ENCODE measurements at places on chromosomes 3 and 15.
A peak's percentile ranks its signal among the peaks of the same experiment; 100 is the strongest.

- no peak for DNase-seq
These were observed 174.8 kb downstream of the CHDH start for GRCh38 chr3:53671192-53671960.

- DNase-seq: peak; percentile 98
These were observed at the start of gene MNS1 for GRCh38 chr15:56464893-56465520. Gene MNS1, minus strand, starts transcription at chr15:56465137. Its CDS starts 165 bp downstream, at chr15:56464972.

DNA sequence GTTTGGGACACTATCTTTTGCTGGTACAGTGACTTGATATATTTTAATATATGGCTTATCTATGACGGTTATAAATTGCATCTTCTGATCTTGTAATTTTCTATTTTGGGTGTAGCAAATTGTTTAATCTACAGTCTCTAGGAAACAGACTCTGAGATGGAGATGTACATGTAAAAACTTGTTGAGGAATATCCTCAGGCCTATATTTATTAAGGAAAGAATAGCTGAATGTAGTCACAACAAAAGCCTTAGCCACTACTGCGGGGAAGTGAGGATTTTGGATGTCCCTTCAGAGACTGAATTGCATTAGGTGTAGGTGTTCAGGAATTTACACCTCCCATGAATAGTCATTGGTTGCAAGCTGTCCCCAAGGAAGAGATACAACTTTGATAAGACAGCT, 13.8 kb upstream of the OR5K3 start:
- no peak for DNase-seq

DNA sequence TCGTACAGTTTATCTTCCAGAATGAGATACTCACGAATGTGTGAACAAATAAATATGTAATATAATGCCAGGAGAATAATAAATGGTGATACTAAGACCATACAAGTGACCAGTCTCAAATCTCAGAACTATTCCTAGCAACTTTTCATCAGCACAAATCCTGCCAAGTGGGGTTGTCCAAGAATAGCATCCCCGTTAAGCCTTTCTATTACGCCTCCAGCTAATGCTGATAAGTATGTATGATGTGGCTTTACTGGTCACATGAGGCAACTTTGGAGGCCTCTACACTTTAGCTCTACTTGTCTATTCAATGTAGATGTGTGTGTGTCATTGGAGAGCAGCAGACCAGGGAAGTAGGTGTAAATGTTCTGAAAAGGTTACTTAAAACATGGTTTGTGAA, 129.5 kb downstream of the KCNMB2 start:
- no peak for DNase-seq

GRCh38 chr15:95353512-95353911, 977.0 kb upstream of the NR2F2 start:
- DNase-seq: no peak

GRCh38 chr3:107198581-107199181, 178.6 kb upstream of the CCDC54 start:
- DNase-seq: no peak

DNA sequence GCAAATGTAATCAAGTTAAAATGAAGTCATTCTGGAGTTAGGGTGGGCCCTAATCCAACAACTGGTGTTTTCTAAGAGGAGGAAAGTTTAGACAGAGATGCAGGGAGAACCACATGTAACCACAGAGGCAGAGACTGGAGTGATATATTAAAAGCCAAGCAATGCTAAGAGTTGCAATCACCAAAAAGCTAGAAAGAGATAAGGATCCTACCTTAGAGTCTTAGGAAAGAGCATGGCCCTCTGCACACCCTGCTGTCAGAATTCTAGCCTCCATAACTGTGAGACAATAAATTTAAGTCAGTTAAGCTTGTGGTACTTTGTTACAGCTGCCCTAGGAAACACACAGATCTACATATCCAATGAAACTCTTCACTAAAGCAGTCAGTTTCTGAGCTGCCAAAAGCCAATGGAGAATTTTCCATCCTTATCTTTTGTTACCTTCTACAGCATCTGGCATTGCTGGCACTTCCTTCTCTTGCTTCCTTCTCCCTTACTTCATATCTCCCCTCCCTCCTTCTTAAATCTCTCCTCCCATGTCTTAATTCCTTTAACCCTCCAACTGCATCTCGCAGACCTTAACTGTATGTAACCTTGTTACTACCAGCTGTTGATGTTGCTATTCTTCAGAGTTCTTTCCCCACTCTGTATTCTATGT, 11.2 kb downstream of the DCBLD2 start:
- no peak for DNase-seq

- DNase-seq: no peak
These were observed 16.5 kb upstream of the TIMP4 start for GRCh38 chr3:12175137-12175593.

DNA sequence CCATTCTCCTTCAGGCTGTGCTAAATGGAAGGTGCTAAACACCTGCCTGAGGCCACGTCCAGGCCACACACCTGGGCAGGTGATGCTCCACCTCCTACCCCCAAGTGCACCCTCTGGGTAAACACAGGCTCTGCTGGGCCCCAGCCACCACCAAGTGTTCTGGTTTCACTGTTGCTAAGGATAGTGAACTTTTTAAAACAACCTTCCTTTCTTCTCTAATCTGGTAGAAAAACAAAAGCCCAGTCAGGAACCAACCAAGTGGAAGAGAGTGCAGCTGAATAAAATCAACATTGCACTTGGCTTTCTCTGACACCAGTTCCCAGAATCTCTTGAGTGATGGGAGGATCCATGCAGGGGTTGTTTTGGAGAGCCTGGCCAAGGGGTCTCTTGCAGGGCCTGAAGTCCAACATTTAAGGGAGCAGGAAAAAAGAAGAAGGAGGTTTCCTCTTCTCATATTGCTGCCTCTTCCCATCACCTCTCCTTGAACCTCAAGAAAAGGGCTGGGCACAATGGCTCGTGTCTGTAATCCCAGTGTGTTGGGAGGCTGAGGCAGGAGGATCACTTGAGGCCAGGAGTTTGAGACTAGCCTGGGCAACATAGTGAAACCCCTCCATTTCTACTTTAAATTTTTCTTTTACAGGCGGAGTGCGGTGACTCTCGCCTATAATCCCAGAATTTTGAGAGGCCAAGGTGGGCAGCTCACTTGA, 26.2 kb upstream of the ATP13A3 start:
- DNase-seq: no peak

GRCh38 chr3:65833761-65834505, 204.8 kb downstream of the MAGI1 start:
- DNase-seq: peak; percentile 19

DNA sequence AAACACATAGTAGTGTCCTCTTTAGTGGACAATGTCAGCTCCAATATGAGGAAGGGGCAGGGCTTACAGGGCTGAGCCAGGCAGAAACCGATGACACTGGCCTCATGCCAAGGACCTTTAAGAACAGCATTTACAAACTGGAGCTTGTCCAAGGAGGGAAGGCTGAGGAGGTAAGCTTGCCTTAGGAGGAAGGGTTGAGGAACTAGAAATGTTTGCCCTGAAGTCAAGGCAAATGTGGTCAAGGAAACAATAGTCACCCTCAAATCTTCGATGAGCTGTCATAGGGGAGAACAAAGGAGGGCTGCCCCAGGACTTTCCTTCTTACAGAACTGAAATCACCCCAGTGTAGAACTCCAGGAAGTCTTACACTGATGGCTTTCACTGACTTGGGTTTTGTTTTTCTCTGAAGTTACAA, 136.4 kb downstream of the LIPC start:
- DNase-seq: peak; percentile 80

DNA sequence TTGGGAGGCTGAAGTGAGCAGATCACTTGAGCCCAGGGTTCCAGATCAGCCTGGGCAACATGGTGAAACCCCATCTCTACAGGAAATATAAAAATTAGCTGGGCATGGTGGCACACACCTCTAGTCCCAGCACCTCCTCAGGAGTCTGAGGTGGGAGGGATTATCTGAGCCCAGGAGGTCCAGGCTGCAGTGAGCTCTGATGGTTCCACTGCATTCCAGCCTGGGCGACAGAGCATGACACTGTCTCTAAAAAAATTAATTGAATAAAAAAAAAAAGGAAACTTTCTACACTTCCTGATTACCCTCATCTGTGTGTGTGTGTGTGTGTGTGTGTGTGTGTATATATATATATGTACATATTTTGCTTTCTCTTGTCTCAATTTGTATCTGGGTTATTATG, 31.4 kb downstream of the DIPK2A start:
- no peak for DNase-seq

DNA sequence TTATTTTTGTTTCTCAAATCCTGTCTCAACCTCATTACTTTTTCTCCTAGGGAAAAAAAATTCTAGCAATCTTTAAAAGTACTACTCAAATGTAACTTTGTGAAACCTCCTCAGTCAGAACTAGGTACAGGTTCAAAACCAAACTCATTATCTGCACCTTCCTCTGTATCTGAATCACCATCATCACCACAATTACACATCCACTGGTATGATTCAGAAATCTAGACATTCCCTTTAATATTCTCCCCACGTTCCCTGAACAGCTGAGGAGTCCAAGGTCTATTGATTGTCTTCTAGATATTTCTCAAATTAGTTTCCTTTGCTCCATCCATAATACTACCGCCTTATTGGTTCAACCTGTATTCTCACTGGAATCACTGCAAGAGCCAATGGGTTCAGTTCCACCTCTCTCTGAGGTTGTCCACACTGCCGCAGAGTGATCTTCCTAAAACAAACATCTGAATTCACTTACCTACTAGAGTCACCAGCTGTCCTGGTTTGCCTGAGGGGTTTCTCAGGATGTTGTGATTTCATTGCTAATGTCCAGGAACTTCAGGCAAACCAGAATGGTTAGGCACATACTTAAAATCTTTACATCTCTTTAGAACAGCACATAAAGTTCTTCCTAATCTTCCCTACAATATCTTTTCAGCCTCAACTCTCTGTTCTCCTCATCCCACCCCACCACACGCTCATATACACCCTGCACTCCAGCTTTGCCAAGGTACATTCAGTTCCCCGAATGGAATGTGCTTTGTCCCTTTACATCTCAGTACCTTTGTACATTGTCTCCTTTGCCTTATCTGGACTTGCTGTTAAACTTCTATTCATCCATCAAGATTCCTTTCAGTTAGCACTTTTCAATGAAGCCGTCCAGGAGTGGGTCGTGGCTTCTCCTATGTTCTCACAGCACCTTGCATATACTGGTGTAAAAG, 24.2 kb downstream of the ATP13A4 start:
- DNase-seq: no peak

DNA sequence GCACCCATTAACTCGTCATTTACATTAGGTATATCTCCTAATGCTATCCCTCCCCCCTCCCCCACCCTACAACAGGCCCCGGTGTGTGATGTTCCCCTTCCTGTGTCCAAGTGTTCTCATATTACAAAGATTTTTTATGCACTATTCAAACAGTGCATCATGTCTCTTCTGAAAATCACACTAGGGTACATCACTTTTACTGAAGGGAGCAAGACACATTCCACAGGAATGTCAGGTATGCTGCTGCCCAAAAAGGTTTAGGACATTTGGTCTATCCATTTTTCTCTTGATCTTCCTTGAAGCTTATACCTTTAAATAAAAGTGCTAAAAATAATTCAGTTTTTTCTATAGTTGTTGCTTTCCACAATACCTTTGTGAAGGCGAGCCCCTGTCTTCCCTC, 9.2 kb upstream of the EPHA3 start:
- DNase-seq: no peak

GRCh38 chr15:98785807-98786621, 137.7 kb downstream of the IGF1R start:
- no peak for DNase-seq

DNA sequence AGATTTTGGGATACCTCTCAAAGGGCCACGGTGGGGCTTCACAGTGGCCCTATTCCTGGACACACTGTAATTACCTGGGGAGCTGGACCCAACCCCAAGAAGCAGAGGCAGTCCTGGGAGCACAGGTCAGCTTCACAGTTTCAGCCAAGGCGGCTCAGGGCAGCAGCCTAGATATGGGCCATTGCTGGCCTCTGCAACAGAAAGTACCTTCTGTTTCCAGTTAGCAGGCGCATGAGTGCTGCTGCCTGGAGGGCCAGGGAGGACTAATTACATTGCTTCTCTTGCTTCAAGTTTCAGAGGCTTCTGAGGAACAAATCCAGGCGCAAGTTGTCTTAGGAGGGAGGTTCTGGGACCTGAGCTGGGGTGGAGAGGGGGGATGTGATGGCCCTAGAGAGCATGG, 13.5 kb upstream of the DUSP7 start:
- DNase-seq: no peak

- DNase-seq: peak; percentile 47
These were observed 12.4 kb downstream of the NTRK3 start for GRCh38 chr15:88243895-88244787.

GRCh38 chr3:24683633-24684384, 189.2 kb upstream of the THRB start:
- peak; percentile 72 for DNase-seq

DNA sequence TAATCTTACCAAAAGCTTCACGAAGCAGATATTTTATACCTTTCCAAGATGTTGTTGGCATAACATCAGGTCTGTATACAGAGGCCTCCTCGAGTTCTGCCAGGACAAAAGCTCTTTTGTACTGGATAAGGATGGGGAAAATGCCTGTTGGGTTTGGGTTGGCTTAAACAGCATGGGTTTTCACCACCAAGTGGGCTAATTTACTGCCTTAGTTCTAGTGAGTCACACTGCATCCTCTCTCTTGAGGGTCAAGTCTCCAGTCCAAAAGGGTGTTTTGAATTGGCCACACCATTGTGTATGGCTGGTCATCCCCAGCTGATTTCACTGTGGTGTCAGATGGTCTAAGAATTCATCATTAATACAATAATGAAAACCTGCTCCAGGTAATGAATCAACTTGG, 26.1 kb upstream of the BHLHE40 start:
- no peak for DNase-seq

GRCh38 chr3:161035711-161036110, 69.4 kb downstream of the B3GALNT1 start:
- DNase-seq: peak; percentile 75

DNA sequence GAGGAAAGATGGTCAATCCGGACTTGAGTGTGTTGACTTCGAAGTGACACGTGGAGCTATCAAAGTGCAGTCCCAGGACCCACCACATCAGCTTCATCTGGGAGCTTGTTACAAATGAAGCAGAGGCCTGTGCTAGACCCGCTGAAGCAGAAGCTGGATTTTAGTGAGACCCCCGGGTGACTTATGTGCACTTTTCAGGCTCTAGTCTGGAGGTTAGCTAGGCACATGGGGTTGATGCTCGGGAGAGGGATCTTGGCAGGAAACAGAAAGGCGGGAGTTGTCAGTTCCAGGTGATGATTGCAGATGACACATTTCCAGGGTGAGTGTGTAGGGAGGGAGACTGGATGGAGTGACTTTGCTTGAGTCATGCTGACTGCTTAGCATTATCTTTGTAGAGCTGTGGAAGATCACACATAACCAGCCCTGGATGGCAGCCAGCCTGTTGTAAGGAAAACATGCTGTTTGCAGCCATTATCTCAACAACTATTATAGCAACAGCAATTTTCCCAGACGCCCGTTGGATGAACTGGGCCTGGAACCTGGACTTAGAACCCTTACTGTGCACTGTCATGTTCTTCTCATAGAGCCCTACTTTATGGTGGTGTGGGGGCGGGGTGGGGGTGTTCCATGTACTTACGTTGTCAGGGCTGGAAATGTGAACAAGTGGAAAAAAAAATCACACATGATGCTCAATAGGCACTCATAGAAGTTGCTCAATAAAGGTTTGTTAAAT, 122.4 kb downstream of the THSD4 start:
- DNase-seq: peak; percentile 86

- DNase-seq: no peak
These were observed 32.2 kb downstream of the PPP4R2 start for GRCh38 chr3:73028803-73029202.
